Right cardiac atrium (tissue), 5 donors: ENCODE measurements at places on chromosomes 5 and 9. TPM values are rescaled to one million over a fixed set of nuclear protein-coding genes. Genes with fewer than 3 reads are reported as not detected.

The DMRTA1 gene
- 0.20 TPM for polyA plus RNA-seq

The SCGB3A2 gene
- polyA plus RNA-seq = 0.34 TPM

The TNC gene
- polyA plus RNA-seq = 2.5 TPM

The RNF180 gene
- polyA plus RNA-seq = 5.3 TPM

The SPATA6L gene
- polyA plus RNA-seq = 0.59 TPM

The LHX6 gene
- 2.9 TPM for polyA plus RNA-seq

The ANKRD18B gene
- polyA plus RNA-seq = 0.68 TPM

The CSNK1A1 gene
- 74.5 TPM for polyA plus RNA-seq

The C9orf50 gene
- polyA plus RNA-seq = not detected

The PCDH1 gene
- polyA plus RNA-seq = 9.2 TPM

The REXO4 gene
- polyA plus RNA-seq = 10.5 TPM

The DHFR gene
- polyA plus RNA-seq = 8.7 TPM
